Hepatocyte (in vitro differentiated cells): ENCODE measurements at places on chromosomes 2 and 18. TPM values are rescaled to one million over a fixed set of nuclear protein-coding genes. Genes with fewer than 3 reads are reported as not detected.

Gene IL37
- not detected in 2 replicates for total RNA-seq

Gene CCDC121
- 2.7 and 4.4 TPM in 2 replicates for total RNA-seq

Gene REEP1
- total RNA-seq, result 24.2 and 26.5 TPM in 2 replicates

Gene DNER
- 0.37 and 0.48 TPM in 2 replicates for total RNA-seq

Gene DAW1
- 0.23 and 0.68 TPM in 2 replicates for total RNA-seq

Gene SIGLEC15
- total RNA-seq, result 0.24 and 0.30 TPM in 2 replicates

Gene RAX
- total RNA-seq, result not detected in 2 replicates

Gene STON1
- 21.6 and 22.0 TPM in 2 replicates for total RNA-seq

Gene GREB1
- 4.0 and 5.7 TPM in 2 replicates for total RNA-seq

Gene PDE11A
- 1.9 and 2.2 TPM in 2 replicates for total RNA-seq

Gene TNFRSF11A
- total RNA-seq, result 5.6 and 11.0 TPM in 2 replicates

Gene AMMECR1L
- total RNA-seq, result 10.1 and 14.7 TPM in 2 replicates

Gene GNLY
- not detected in 2 replicates for total RNA-seq

Gene TMEFF2
- 0.43 and 0.68 TPM in 2 replicates for total RNA-seq

Gene SLC11A1
- 0.60 and 0.72 TPM in 2 replicates for total RNA-seq

Gene CRYGC
- 1.3 TPM in 1 of 2 replicates, not detected in the other for total RNA-seq

Gene DNAJC5G
- not detected in 2 replicates for total RNA-seq

Gene FAM110C
- 10.2 and 11.2 TPM in 2 replicates for total RNA-seq

Gene ECEL1
- 1.0 and 1.1 TPM in 2 replicates for total RNA-seq

Gene RGPD4
- not detected in 2 replicates for total RNA-seq

Gene NEB
- total RNA-seq, result 2.2 and 3.3 TPM in 2 replicates

Gene GATA6
- 122 and 125 TPM in 2 replicates for total RNA-seq

Gene ALK
- total RNA-seq, result 0.20 and 0.27 TPM in 2 replicates

Gene MZT2A
- total RNA-seq, result 118 TPM in 2 replicates

Gene LRRTM1
- total RNA-seq, result 1.0 and 1.3 TPM in 2 replicates

Gene COL4A3
- total RNA-seq, result 0.50 and 0.72 TPM in 2 replicates

Gene TANK
- 54.7 and 66.7 TPM in 2 replicates for total RNA-seq

Gene TUBA3E
- total RNA-seq, result 18.1 and 18.5 TPM in 2 replicates

Gene SPDYA
- total RNA-seq, result 1.2 and 1.7 TPM in 2 replicates

Gene CRYBA2
- 0.90 TPM in 1 of 2 replicates, not detected in the other for total RNA-seq

Gene SCN1A
- 0.03 and 0.12 TPM in 2 replicates for total RNA-seq

Gene TXNDC2
- 0.08 TPM in 1 of 2 replicates, not detected in the other for total RNA-seq

Gene BOLL
- total RNA-seq, result not detected in 2 replicates

Gene CXCR2
- 0.07 TPM in 1 of 2 replicates, not detected in the other for total RNA-seq

Gene BABAM2
- total RNA-seq, result 28.8 and 30.8 TPM in 2 replicates
